ENCODE measurements at places on chromosomes 6 and 20.

DNA sequence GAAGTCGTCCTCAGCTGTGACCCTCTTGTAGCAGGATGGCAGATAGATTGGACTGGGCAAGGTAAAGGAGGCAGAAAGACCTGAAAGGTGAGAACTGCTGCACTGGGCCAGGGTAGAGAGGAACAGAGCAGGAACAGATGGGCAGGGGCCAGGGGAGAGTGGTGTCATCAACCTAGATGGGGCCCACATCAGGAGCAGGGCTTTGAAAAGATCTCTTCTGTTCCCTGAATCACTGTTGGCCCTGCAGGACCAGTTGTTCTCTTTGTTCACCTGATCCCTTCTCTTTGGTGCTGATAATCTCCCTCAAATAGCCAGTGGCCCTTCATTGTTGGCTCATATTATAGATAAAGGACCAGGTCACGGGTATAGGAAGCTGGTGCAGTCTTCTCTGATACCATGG is 59.9 kb downstream of the DTD1 start:
- no peak for DNase-seq

DNA sequence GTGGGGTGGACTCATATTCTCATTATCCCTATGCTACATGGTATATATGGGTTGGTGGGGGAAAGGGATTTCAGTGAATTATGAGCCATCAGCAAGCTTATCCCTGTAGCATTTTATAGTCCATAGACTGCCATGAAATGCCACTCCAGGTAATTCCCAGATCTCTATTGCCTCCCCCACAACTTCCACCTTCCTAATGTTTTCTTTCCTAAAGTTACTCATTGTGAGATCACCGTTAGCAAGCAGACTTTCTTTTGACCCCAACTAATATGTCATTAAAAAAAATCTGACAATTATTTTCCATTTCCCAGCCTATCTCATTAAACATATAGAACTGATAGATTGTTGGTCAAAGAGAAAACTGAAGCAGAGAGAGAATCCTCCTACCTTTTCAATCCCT is 40.7 kb upstream of the TBX18 start:
- no peak for DNase-seq

DNA sequence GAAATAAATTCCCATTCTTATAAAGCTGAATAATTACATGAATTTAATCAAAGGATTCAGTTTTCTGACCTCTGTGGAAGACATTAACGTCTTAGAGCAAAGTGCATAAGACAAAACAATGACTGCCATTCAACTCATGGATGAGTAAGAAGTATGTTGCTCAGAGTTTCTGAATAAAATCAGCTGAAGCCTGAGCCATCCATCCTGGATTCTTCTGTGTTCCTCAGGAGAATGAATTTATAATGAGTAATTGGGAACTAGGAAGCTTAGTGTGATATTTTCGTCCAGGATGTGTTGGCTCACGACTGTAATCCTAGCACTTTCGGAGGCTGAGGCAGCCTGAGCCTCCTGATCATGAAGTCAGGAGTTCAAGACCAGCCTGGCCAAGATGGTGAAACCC is 62.8 kb downstream of the PERP start:
- no peak for DNase-seq

- no peak for DNase-seq
These were observed 89.7 kb downstream of the MDGA1 start for GRCh38 chr6:37607944-37608343.

- no peak for DNase-seq
These were observed 376.4 kb downstream of the PREX1 start for GRCh38 chr20:48451401-48451800.

GRCh38 chr6:12138381-12138780 is 126.3 kb downstream of the HIVEP1 start:
- DNase-seq: no peak

- no peak for DNase-seq
These were observed 226.7 kb upstream of the PRDM1 start for GRCh38 chr6:105859457-105859856.

DNA sequence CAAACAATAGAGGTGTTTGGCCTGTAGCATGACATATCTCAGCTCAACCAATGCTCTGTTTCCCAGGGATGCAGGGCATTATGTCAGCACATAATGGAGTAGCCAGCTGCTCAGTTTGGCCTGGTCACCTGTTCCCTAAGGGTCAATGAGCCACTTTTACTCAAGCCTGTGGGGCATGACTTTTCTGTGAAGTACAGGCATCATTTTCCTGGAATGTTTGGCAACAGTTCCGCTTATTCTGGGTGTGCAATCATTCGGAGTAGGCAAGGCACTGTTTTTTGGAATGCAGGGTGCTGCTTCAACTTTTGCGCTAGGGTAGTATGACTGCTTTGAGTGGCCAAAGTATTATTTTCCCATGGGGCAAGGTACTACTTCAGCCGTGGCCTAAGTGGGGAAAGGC is 665.4 kb downstream of the EPHA7 start:
- DNase-seq: no peak

- no peak for DNase-seq
These were observed 173.2 kb upstream of the SOX4 start for GRCh38 chr6:21420146-21420878.

DNA sequence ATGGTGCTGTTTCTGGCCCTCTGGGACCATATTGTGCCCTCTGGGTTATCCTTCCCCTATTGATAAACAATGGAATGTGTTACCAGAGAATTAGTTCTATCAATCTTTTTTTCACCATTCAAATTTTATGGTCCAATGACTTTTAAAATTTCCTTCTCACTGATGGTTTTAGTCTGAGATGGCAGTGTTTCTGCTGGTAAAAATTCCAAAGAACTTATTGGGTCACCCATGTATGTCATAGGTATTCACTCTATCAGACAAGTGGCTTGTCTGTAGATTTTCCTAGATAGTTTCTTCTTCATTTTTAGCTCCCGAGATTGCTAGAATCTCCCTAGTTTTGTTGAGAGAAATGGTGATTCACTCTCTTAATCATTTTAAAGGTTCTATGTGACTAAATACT is 357.2 kb upstream of the RGS17 start:
- no peak for DNase-seq

GRCh38 chr6:107600121-107600520 is 110.2 kb downstream of the SOBP start:
- DNase-seq: no peak

- DNase-seq: no peak
These were observed 446.6 kb upstream of the JAG1 start for GRCh38 chr20:11120431-11120830.

DNA sequence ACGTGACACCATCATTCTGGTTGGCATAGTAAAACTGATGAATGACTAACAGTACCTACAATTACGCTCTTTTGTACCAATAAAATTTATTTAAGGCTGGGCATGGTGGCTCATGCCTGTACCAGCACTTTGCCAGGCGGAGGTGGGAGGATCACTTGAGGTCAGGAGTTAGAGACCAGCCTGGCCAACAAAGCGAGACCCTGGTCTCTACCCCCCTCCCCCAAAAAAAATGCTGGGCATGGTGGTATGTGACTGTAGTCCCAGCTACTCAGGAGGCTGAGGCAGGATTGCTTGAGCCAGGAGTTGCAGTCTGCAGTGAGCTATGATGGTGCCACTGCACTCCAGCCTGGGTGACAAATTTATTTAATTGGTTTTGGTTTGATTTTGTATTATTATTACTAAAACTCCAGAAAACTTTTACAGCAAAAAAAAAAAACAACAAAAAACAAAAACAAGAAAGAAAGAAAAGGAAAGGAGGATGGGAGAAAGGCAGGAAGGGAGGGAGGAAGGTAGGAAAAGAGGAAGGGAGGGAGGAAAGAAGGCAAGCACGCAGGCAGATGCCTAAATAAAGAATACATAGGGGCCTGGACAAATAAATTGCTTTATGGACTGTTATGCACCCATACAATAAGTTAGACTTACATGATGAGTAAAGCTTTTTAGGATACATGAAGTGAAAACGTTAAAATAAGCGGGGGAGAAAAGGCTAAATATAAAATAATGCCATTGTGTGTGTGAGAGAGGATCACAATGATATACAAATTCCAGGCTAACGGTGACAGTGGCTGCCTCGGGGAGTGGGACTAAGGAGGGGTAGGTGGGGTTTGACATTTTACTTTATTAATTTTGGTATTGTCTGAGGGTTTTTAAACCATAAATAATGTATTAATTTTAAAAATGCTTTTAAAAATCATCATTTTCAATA is 682 bp upstream of the ZSCAN9 start:
- no peak for DNase-seq

- DNase-seq: no peak
These were observed 10.5 kb downstream of the CRISP3 start for GRCh38 chr6:49733680-49734079.

DNA sequence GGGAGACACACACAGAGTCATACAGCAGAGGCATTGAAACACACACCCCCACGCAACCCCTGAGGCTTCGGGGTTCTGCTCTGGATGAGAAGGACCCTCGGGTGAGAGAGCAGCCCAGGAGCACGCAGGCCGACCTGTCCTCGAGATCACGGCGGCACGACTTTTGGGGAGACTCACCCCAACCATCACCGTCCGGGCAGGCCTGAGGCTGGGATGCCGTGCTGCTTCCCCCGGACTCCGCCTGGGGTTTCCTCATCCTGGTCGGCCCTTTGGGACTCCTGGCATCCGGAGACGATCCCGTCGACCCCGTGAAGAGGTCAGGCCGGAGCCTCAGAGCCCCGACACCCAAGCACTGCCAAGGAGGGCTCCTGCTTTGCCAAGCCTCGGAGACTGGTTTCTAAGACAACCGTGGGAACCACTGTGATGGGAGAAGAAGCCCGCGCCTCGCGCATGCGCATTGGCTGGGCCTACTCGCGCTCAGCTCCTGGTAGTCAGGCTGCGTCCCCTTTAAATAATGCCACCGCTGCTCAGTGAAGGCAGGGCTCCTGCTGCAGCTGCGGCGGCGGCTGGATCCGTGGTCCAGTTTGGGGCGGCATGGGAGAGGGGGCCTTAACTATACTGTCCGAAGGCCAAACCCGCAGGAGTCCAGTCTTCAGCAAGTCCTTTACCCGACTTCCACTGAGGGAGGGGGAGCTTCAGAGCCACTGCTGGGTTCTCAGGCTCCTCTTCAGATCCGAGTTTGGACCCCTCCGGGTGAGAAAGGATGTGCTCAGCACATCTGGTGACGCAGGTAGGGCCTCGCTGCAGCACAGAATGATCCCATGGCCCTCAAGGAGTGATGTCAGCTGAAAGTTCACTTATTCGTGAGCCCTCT is 171.4 kb upstream of the ZNF337 start:
- DNase-seq: no peak

GRCh38 chr6:166946125-166946524 is 10.2 kb downstream of the RNASET2 start:
- no peak for DNase-seq
